CD8-positive, alpha-beta T cell (primary cell): ENCODE measurements at places on chromosomes 7 and 10.

GRCh38 chr7:114087653-114088469 is 169.1 kb upstream of the PPP1R3A start:
- no peak for DNase-seq

DNA sequence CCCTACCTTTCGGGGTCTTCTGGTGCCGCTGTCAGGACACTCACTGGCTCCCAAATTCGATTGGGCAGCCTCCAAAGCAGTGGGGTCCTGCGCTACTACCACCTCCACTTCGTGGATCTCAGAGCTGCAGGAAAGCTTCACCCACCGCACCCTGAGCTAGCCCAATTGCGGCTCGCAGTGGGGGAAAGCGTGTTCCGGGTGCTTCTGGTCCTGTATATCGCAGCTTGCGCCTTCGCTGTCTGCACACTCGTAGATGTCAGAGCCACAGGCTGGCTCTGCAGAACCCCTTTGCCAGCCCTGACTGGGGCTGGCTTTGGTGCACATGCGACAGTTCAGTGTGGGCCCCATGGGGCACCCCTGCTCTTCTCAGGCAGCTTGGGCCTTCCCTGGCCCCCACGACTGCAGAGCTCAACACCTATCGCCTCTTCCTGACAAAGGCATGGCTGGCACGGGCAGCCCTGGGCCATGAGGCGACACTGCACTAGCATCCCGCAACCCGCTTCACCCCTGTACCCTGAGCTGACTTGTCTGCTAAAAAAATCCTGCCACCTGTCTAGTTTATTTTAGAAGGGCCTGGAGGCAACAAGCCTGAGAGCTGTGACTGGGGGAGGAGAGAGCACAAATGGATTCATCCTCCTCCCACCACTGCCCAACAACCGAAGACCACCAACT is 78.7 kb upstream of the ABI1 start:
- no peak for DNase-seq

GRCh38 chr7:147474862-147475261 is 1115.7 kb upstream of the C7orf33 start:
- DNase-seq: no peak

GRCh38 chr7:25303281-25304181 is 75.2 kb upstream of the NPVF start:
- DNase-seq: no peak

- peak; percentile 83 for DNase-seq
These were observed 46.2 kb downstream of the AOC1 start for GRCh38 chr7:150898475-150899011.

DNA sequence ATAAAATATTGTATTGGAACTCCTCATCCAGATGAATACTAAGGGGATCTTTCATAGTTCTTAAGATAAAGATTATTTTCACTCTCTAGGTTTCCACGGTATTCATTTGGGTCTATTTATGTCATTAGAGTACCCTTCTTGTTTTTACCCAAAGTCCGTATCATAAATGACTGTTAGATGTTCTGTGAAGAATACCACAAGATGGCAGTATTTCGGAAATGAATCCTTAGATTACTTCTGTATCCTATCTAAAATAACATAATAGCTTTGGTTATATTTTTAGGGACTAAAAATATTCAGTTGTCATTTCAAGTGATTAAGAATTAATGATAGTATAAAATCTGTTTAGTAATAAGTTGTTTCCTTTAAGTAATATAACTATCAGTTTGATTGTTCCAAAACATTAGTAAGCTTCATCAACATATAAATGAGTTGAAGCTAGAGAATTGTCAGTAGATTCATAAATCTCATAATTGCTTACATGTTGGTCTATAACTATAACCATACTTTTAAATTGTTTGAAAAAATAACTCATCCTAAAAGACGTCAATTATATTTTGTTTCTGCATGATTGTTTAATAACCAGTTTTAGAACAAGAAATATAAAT is 337.5 kb upstream of the KCND2 start:
- DNase-seq: no peak

DNA sequence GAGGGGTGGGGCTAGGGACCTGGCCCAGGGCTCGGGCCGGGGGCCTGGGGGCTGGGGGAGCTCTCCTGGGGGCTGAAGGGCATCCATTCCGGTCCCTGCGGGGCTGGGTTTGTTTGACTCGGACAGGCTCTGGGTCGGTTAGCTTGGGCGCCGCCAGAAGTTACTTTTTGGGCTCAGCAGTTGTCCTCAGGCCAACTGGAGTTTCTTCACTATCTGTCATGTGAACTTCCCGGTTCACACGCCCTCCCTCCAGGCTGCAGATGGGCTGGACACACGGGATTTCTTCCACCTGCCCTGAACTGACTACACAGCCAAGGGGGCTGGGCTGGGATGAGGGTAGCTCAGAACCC is 3.8 kb downstream of the SLC4A2 start:
- no peak for DNase-seq

GRCh38 chr10:85513436-85513835 is 853.2 kb downstream of the GRID1 start:
- no peak for DNase-seq

- DNase-seq: no peak
These were observed 68.3 kb downstream of the HYCC1 start for GRCh38 chr7:22945584-22945983.

GRCh38 chr7:98282703-98283102 is 1.2 kb downstream of the BRI3 start:
- DNase-seq: no peak

- DNase-seq: no peak
These were observed 35.6 kb downstream of the ACADSB start for GRCh38 chr10:123044391-123044790.

- DNase-seq: no peak
These were observed 1.2 kb upstream of the ATP6V0E2 start for GRCh38 chr7:149872419-149873073.

- no peak for DNase-seq
These were observed 137.1 kb downstream of the BMPER start for GRCh38 chr7:34042406-34042805.

DNA sequence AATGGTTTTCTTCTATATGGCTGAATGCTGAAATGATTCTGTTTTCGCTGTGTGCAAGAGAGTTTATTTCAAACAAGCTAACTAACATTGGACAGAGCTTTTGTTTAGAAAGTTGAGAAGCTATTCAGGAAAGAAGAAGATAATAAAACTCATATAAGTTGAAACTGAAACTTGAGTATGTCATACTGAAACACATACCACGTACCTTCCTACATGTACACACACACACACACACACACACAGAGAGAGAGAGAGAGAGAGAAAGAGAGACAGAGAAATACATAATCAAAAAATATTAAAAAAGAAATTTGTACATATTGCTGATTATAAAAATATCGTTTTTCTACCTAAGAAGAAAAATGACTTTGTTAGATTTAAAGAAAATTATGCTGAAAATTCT is 561.9 kb upstream of the KCND2 start:
- DNase-seq: no peak

- DNase-seq: no peak
These were observed 26.4 kb upstream of the ADRB1 start for GRCh38 chr10:114017271-114017670.

DNA sequence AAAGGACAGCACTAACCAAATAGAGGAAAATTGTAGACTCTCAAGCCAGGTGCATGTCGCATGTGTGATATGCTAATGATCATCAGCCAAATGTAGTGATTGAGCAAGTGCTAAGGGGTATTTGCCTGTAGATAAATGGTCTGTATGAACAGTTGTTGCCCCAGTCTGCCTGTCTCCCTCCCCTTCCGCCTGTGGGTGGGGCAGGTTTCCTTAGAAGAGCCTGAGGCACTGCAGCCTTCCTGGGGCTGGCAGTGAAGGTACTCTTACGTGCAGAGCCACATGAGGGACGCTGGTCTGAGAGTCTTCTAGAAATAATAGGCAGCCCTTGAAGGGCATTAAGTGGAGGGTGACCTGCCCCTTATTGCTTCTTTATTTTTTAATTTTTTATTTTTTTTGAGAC is 152.1 kb downstream of the SNX10 start:
- no peak for DNase-seq

DNA sequence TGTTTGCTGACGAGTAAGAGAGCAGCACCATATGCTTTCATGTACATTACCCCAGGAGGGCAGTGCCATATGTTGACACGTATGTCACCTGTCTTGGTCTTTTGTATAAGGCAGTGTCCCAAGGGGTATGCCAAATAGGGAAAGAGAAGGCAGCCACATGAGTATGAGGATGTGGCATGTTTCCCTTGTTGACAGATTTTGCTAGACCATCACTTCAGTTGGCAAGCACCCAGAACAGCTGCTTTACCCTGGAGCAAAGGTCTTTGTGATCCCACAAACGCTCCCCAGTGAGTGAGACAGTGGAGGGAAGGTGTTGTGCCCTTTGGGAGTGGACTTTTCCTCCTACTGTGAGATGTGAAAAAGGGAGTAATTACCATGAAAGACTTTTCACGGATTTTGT is 350.1 kb downstream of the ETV1 start:
- DNase-seq: no peak
